ENCODE measurements at places on chromosomes 5 and 9.

GRCh38 chr9:33719581-33720374 lies 75.6 kb upstream of the PRSS3 start:
- DNase-seq = peak; percentile 3

DNA sequence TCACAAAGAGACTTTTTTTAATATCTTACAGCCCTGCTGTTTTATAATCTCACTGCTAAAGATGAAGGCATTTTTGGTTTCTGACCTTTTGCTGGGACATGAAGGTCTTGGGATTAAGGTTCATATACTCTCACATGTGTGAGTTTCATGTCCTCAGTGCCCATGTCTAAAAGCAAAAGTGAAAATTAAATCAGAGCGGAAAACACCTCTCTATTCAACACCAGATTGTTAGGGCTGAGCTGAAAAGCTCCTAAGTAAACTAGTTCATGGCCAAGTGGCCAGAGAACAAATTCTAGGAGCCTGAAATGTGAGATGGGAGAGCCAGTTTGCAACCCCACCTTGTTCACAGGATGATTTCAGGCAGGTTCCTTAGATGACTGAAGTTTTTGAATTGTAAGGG lies 110.9 kb downstream of the GRIA1 start:
- DNase-seq = no peak

DNA sequence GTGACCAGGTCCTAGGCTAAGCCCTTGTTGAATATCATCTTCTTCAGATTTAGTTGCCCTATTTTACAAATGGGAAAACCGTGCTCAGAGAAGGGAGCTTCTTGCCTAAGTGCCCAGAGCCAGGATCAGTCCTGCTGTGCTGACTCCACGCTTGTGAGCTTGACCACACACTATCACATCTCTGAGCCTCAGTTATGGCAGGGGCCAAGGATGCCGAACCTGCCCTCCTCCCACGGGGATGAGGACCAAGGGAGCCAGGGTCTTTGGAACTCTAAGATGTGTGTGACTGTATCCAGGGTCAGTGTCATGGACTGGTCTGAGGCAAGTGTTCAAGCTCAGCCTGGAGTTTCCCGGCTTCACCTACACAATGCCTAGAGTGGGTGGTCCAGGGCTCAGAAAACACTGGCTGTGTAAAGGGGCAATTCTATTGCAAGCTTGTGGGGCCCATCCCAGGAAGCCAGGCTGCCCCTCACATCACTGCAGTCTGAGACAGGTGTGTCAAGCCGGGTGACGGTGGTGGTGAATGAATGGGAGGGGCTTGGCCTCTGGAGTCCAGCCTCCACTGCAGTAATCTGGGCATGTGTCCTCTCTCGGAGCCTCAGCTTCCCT lies 235.7 kb downstream of the PBX3 start:
- no peak for DNase-seq

DNA sequence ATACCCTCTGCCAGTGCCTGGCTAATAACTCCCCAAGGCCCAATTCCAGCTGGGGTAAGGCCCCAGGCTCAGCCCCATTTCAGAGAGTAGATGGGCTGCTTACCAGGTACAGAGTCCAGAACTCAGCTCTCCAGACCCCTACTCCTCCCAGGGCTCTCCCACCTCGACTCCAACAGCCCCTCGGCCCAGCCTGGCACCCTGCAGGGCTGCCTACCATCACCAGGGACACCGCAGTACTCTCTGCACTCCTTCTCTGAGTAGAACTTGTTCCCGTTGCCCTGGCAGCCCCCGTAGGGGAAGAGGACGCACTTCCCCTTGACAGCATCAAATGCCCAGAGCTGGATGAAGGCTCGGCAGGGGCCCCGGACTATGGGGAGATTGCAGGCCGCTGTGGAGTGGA lies 17.4 kb downstream of the AMBP start:
- no peak for DNase-seq

DNA sequence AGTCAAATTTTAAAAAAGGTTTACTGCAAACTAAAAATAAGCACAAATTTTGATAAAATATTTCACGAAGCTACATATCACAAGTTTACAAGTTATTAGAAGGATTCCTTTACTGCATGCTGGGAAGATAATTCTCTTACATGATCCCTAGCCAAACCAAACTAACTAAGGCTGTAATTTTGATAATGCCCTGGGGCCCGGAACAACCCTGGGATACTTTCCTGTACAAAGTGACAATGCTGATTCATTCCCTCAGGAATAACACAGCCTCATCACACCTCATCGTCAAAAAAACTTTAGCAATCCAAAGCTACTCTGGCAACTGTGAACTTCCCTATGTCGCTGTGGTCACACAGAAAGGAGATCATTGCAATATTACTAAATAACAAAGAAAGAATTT lies 402.9 kb downstream of the RAB3C start:
- no peak for DNase-seq

DNA sequence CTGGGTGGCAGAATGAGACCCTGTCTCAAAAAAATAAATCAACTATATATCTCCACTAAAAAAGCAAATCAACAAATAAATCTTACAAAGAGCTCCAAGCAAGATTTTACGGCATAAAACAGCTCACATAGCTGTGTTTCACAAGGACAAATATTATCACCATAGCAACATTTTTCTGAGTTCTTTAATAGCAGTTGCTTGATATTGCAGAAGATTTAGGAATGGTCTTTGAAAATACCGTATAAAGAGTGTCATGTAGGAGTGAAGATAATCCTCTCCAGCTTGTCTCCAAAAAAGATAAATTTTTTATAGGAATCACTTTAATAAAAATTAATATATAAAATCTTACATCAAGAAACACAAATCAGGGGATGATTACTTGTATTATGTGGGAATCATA lies 36.6 kb upstream of the MYOT start:
- DNase-seq = no peak
